ENCODE measurements at places on chromosomes 12 and 14.

DNA sequence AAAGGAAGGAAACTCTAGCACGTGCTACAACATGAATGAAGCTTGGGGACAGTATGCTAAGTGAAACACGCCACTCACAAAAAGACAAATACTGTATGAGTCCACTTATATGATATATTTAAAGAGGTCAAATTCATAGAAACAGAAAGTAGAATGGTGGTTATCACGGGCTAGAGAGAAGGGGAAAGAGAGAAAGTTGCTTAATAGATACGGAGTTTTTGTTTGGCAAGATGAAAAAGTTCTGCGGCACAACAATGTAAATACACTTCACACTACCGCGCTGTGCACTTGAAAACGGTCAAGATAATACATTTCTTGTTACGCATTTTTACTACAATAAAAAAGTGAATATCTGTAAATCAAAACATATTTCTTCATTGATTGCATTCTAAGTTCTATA, 37.3 kb downstream of the FBLN5 start:
- DNase-seq, result no peak

DNA sequence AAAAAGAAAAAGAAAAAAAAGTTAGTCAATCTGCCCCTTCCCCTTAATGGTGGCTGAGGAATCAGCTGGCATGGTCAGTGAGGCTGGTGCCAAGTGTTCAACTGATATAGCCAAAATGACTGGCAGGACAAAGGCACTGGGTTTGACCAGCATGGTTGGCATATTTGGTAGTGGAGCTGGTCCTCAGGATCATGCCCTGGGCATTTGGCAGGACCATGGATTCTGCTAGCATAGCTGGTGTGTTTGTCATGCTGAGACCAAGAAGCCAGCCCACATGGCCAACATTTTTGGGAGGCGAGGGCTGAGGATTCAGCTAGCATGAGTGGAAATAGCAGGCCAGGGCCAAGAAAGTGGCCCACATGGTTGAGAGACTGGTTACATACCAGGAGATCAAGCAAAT, 136.5 kb downstream of the FBXL14 start:
- DNase-seq, result no peak

GRCh38 chr12:31819427-31819826, 90.6 kb upstream of the AMN1 start:
- DNase-seq, result no peak

GRCh38 chr12:88571543-88571942, 8.7 kb downstream of the KITLG start:
- DNase-seq, result no peak
